ENCODE measurements at places on chromosomes 2 and 18. TPM values are rescaled to one million over a fixed set of nuclear protein-coding genes. Genes with fewer than 3 reads are reported as not detected.

GRCh38 chr18:12774982-12775381 lies 72.1 kb downstream of the PSMG2 start:
- DNase-seq: no peak

DNA sequence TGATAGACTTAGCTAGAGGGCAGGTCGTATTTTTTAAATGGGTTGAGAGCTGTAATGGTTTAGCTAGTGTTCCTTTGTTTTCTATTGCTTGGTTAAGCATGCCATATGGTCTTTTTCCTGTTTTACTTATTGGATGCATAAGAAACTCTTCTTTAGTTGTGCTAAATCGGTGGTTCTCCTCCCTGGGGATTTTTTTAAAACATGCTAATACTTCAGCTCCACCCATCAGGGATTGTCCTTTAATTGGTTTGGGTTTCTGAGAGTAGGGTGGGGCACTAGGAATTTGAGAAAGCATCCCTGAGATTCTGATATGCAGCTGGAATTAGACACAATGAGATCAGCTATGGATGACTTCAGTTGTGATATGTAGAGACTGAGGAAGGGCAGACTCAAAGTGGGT lies 497.2 kb downstream of the THSD7B start:
- DNase-seq: no peak

GRCh38 chr2:23711979-23712755 lies 214.8 kb downstream of the ATAD2B start:
- no peak for DNase-seq

GRCh38 chr2:136378712-136379595 lies 261.0 kb upstream of the CXCR4 start:
- DNase-seq: peak; percentile 35

Gene PCARE
- total RNA-seq: not detected

Gene CXCR1
- not detected for total RNA-seq

Gene CCDC150
- 9.1 TPM for total RNA-seq

Gene MOB4
- 34.1 TPM for total RNA-seq

Gene RAX
- not detected for total RNA-seq

Measured in G401 (cell line).